Esophagus mucosa (tissue), 1 donor: ENCODE measurements at places on chromosomes 13 and 19.
A peak's percentile ranks its signal among the peaks of the same experiment; 100 is the strongest.

DNA sequence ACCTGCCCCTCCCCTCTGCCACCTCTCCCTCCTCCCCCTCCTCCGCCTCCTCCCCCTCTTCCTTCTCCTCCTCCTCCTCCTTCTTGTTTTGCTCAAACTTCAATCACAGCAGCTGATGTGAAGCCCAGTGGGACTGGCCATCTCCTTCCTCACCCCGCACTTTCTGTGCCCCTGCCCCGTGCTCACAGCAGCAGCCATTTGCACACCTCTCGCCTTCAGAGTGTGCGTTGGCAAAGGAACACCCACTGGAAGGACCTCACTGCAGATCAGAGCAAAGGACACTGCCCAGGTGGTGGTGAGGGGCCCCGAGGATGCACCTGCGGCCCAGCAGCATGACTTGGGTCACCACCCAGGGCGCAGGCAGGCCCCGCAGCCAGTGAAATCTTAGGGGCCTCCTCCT, 98.8 kb downstream of the SOX1 start:
- no peak for ATAC-seq

GRCh38 chr19:54708781-54709180, 15.5 kb upstream of the KIR3DL3 start:
- ATAC-seq: no peak

DNA sequence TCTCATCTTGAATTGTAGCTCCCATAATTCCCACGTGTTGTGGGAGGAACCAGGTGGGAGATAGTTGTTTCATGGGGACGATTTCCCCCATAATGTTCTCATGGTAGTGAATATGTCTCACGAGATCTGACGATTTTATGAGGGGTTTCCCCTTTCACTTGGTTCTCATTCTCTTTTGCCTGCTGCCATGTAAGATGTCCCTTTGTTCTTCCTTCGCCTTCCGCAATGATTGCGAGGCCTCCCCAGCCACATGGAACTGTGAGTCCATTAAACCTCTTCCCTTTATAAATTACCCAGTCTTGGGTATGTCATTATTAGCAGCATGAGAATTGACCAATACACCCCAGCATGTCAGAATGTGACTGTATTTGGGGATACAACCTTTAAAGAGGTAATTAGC, 3.9 kb upstream of the FPR1 start:
- ATAC-seq: no peak

GRCh38 chr13:97224544-97225300, 2.6 kb downstream of the MBNL2 start:
- no peak for ATAC-seq

GRCh38 chr13:112995395-112996191, 26.6 kb downstream of the MCF2L start:
- ATAC-seq: peak; percentile 54

- ATAC-seq: no peak
These were observed 196.5 kb downstream of the ITGBL1 start for GRCh38 chr13:101648766-101649487.

GRCh38 chr13:112059457-112060281, 7.3 kb upstream of the SOX1 start:
- ATAC-seq: no peak

- no peak for ATAC-seq
These were observed 1471.4 kb upstream of the PCDH20 start for GRCh38 chr13:62887046-62887445.

- ATAC-seq: no peak
These were observed 265.9 kb downstream of the MYO16 start for GRCh38 chr13:108895220-108895704.

DNA sequence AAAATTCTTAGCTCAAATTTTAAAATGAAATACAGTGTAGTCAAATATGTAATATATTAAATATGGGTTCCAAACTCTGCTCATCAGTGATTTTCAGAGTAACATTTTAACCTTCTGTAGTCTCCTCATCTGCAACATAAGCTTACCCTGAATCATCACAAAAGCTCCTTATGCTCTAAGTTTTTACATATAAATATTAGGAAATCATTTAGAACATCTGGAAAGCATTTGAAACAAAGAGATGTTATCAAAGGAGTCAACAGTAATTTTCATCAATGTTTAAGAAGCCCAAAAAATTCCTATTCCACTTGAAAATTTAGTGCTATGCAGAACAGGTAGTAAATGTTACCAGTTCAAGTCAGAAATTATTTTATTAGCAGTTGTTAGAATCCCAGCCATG, 224.7 kb downstream of the DCT start:
- no peak for ATAC-seq

- no peak for ATAC-seq
These were observed 91.4 kb upstream of the IRS2 start for GRCh38 chr13:109877809-109878208.

DNA sequence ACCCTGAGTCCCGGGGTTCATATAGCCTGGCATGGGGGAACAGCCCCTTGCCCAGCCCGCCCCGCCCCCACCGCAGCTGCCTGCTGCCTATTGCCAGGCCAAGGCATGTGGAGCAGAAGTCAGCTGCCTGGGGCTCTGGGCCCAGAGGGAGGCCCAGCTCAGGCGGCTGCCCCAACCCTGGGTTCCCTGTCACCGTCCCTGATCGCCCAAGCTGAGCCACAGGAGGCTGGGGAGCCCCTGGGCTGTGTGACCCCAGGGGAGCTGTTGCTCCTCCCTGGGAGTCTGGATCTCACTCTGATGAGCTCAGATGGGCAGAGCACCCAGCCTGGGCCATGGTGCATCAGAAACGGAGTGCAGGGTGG, 1.4 kb downstream of the PLIN4 start:
- no peak for ATAC-seq

DNA sequence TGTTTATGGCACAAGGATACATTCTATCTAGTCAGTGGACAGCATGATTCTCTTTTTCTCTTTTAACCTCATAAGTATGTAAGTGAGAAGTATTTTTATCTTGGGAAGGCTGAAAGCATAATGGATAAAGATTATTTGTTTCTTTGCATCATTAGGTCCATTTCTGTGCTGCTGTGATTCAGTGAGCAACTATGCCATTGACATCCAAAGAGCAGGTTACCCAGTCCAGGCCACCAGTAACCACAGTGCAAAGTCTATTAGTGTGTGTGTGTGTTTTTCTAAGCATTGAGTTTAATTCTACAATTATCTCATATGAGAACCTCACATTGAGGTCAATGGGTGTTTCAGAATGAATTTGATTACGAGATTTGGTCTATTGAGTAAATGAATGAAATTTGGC, 158.8 kb upstream of the DACH1 start:
- no peak for ATAC-seq

DNA sequence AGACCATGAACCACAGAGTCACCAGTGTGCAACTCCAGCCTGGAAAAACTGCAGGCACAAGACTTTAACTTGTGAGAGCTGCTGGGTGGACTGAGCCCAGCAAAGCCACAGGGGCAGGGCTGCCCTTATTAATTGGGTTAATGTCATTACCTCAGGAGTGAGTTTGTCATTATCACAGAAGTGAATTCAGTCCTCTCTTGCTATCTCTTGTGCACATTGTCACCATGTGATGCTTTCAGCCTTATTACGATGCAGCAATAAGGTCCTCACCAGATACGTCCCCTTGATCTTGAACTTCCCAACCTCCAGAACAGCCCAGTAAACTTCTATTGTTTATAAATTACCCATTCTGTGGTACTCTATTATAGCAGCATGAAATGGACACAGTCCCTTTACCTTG, 158.1 kb downstream of the LHFPL6 start:
- no peak for ATAC-seq

DNA sequence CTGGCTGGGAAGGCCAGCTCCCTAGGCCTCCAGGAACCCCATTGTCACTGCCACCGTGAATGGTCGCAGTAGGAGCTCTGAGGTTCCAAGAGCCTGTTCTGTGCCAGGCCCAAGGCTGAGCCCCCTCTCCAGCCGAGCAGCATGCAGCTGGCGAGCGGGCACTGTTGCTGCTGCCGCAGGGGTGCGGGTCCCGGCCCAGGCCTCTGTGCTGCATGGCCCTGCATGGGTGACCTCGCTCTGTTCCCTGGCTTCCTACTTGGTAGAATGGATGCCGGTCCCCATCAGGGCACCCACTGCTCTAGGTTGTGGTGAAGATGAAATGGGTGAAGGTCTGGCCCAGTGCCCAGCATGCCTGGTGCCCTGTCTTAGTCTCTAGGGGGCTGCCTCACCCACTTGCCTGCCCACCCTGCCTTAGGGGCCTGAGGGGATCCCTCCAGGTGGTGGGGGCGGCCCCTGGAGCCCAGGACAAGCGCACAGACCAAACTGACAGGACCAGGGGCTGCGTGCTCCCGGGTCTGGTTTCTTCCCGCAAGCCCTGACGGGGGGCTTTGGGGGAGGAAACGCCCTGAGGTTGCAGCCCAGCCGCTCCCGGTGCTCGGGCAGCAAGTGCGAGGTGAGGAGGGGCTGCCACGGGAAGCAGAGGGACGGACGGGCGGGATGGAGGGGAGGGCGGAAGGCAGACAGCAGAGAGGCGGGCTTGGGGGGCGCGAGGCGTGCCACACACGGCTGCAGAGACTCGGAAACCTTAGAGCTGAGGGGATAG, 8.7 kb upstream of the UQCR11 start:
- no peak for ATAC-seq

DNA sequence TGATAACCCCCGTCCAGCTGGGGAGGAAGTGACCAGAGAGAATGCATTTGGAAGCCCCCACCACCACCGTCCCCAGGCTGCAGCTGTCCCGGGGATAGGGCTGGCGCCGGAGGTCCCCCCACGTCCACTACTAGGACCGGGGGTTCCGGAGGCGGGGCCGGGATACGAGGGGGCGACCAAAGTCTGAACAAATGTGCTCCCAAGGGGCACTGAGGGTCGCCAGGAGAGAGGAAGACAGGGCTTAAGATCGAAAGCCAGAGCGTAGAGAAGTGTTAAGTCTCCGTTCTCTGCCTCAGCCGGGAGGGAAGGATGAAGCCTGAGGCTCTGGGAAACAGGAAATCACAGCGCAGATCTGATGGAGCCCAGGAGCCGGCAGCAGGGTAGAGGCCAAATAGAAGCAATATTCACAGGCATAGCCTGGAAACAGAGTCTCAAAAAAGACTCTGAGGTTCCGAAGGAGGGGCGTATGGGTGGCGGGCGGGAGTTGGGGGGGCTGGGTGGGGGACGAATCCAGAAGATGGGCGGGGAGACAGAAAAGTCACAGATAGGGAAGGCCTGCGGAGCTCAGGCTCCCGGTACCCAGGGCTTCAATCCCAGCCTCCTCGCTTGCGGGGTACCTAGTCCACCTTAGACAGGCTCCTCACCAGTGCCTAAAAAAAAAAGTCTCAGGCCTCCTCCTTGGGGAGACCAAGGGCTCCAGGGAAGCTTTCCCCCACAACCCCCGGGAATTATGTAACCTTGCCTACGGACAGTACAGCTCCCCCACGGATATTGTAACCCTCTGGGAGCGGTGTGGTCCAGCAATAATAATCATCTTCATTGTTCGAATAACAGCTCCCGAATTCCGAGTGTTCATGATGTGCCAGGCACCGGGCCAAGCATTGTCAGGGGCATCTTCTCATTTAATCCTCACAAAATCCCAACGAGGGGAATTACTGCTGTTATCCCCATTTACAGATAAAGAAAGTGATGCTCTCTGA, 1.1 kb upstream of the ERF start:
- ATAC-seq: no peak

- no peak for ATAC-seq
These were observed 177.0 kb upstream of the SLITRK6 start for GRCh38 chr13:85976242-85976641.

DNA sequence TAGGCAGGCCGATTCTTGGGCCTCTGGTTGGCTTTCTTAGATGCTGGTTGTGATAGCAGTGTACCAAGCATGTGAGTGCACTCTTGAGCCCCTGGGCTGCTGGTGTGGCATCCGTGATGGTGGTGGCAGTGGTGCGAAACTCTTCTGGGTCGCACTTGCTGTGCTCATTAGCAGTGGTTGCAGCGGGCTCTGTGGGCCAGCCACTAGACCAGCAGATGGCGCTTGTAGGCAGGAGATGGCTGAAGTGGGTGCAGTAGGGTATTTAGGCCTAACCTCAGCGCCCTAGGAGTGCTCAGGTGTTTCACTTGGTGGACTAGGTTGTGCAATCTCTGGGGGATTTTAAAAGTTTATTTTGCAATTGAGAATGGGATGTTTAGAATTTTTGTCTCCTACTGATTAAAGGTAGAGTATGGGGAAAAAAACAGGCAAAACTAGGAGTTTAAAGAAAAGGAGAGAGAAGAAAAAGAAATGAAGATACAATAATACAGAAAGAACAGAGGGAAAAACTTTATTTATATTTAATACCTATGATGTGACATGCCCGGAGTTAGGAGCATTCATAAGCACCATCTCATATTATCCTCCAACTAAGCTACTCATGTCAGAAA, 4.3 kb upstream of the ZNF17 start:
- peak; percentile 65 for ATAC-seq

DNA sequence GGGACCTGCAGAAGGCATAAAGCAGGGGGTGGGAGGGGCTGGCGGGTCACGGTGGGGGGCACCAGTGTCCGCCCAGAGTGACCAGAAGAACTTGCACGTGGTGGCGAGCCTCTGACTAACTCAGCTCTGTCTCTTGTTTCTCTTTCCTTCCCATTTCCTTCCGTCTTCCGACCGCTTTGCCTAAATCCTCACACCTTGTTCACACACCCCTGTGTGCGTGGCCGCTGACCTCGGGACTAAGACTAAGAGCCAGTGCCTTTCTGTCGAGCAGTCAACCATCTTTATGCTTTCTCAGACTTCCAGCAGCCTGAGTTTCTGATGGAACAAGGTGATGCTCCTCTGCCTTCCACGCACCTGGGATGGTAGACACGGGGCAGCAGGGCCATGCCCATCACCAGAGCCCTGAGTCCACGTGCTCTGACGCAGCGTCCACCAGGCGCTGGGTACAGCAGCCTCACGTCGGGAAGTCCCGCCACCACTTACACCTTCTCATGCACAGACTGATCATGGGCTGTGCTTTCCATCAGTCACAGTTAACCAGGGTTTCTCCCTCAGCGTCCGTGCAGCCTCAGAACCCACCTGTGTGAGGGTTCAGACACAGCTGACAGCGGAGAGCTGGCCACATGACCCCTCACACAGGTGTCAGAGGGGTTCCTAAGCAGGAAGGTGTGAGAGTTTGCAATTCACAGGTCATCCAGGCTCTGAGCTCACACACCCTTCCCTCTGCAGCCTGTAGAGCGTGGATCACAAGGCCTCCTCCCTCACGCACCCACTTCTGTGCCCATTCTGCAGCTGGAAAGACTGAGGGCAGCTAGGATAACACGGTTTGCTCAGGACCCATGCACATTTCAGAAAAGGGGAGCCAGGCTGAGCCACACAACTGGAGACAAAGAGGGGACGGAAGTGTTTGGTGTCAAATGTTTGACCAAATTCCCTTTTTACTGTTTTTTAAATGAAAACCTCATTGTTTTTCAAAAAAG, 90.7 kb upstream of the MCF2L start:
- no peak for ATAC-seq

- ATAC-seq: no peak
These were observed 1.1 kb downstream of the CCNE1 start for GRCh38 chr19:29812881-29813275.

- ATAC-seq: peak; percentile 74
These were observed 15.3 kb downstream of the GATAD2A start for GRCh38 chr19:19420570-19421298.

DNA sequence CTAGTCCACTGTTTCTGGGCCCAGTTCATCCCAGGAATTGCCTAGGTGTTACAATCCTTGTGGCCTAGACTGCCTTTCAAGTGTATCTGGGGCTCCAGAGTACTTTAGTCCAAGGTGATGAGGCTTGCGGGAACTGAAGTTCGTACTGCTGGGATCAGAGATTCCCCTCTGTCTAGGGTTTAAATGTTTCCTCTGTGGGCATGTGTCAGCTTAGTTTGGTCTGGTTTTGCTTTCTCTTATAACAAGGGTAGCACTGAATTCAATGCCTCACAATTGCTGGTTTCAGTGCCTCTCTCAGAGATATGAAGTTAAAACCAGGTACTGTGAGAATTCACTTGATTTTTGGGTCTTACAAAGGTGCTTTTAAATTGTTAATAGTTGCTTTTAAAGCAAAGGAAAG, 30.8 kb downstream of the RGCC start:
- no peak for ATAC-seq
